Ovary (tissue), 10 donors: ENCODE measurements at places on chromosomes 11 and 22. TPM values are rescaled to one million over a fixed set of nuclear protein-coding genes. Genes with fewer than 3 reads are reported as not detected.

Gene SCN3B
- total RNA-seq, result 3.1 TPM

Gene MCAM
- 121 TPM for total RNA-seq

Gene MAP6
- total RNA-seq, result 7.1 TPM

Gene APOL4
- total RNA-seq, result 0.31 TPM

Gene SLC29A2
- total RNA-seq, result 1.6 TPM

Gene SLC6A5
- total RNA-seq, result not detected

Gene KCNK4
- not detected for total RNA-seq

Gene CCDC15
- 0.87 TPM for total RNA-seq

Gene BSX
- total RNA-seq, result not detected

Gene MISFA
- total RNA-seq, result 2.7 TPM

Gene TMEM86A
- total RNA-seq, result 8.5 TPM

Gene KDM4E
- not detected for total RNA-seq

Gene HEPHL1
- total RNA-seq, result not detected

Gene CREB3L1
- 1.7 TPM for total RNA-seq

Gene TRMT2A
- 44.6 TPM for total RNA-seq

Gene PANX3
- total RNA-seq, result not detected

Gene RAG2
- total RNA-seq, result not detected

Gene JAM3
- total RNA-seq, result 82.7 TPM

Gene UBQLN3
- 0.79 TPM for total RNA-seq

Gene CDHR5
- 0.20 TPM for total RNA-seq

Gene TIMP3
- 159 TPM for total RNA-seq

Gene PLCB3
- 34.5 TPM for total RNA-seq

Gene USP2
- 4.8 TPM for total RNA-seq

Gene OR51A2
- total RNA-seq, result not detected

Gene PES1
- total RNA-seq, result 29.0 TPM

Gene GGT1
- total RNA-seq, result 1.6 TPM

Gene CCDC73
- total RNA-seq, result 0.95 TPM

Gene ABTB2
- 2.4 TPM for total RNA-seq

Gene DNAJC4
- 62.2 TPM for total RNA-seq

Gene ST13
- 935 TPM for total RNA-seq

Gene TBX10
- not detected for total RNA-seq

Gene BEST1
- total RNA-seq, result 3.1 TPM

Gene GGTLC3
- total RNA-seq, result not detected

Gene MAPK11
- total RNA-seq, result 3.9 TPM

Gene DNAJB7
- total RNA-seq, result not detected

Gene MRGPRX4
- total RNA-seq, result not detected

Gene MIOX
- not detected for total RNA-seq

Gene PACSIN3
- 51.9 TPM for total RNA-seq

Gene MPEG1
- 2.9 TPM for total RNA-seq

Gene SESN3
- 64.2 TPM for total RNA-seq

Gene TMEM45B
- 0.36 TPM for total RNA-seq

Gene PRG3
- total RNA-seq, result not detected
